ENCODE measurements at places on chromosomes 6 and 20. TPM values are rescaled to one million over a fixed set of nuclear protein-coding genes. Genes with fewer than 3 reads are reported as not detected.

GRCh38 chr20:50376888-50377459 lies 133.2 kb upstream of the PTPN1 start:
- no peak for DNase-seq

- no peak for DNase-seq
These were observed 518.7 kb upstream of the RNF217 start for GRCh38 chr6:124443541-124443940.

DNA sequence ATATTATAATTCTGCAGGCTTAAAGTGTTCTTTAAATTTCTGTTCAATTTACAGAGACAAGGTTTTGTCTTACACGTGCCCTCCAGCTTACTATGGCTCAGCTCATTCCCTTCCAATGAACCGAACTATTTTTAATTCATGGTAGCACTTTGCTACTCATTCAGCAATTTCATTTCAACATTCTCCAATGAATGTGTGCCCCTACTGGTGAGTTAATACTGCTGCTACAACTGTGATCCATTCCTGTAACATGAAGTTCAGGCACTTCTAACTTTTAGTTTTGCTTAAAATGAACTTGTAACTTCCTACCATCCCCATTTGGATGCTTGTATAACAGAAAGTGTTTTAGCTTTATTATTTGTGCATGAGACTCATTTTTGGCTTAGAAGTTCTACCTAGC lies 99.7 kb downstream of the F13A1 start:
- DNase-seq = peak; percentile 19

DNA sequence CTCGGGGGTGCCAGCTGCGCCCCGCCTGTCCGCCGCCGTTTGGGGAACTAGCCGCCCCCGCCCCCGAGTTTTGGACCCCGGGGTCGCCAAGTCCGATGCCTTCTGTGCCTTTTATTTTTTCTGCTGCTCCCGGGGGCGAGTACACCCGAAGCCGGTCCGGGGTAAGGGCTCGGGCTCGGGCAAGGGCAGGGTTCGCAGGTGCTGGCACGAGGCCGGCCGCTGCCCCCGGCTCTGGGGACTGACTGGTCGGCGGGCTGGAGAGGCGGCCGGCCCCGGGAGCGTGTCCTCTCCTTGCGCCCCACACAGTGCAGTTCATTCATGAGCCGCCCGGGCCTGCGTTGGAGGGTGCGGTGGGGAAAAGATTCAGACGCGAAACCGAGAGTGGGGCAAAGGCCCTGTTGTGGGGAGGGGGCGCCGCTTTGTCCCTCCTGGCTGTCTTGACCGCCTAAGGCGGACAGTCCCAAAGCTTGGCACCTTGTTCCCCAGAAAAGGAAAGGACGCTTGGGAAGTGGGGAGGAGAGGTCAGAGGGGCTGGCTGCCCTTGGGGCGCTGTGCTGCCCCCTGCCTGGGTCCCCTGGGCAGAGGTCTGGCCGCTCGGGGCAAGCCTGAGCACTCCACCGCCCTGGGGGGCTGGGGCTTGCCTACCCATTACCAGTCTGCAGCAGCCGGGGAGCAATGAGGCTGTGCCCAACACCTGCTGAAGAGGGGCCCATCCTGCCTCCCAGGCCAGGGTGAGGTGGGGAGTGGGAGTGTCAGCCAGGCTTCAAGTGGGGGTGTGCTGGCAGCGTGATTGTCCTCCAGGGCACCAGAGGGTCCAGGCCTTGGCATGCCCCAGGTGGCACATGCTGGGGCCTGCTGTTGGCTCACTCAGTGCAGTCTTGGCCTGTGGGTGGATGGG lies 915 bp downstream of the TMEM63B start:
- no peak for DNase-seq

DNA sequence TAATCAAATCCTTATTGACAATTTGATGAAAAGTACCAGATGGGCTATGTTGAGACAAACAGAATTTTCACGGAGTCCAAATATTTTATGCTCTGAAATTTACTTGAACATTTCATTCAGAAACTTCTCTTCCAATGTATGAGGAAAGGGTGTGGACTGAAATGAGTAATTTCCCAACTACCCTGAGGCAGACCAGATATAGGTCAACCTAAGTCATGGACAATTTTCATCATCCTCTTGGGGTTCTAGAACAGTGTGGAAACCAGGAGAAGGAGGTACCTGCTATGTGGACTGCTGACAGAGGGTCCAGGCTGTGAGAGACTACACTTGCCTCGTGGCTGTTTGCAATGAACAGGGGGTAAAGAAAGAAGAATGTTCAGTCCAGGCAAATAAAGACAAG lies 323.0 kb downstream of the ESR1 start:
- DNase-seq = no peak

- no peak for DNase-seq
These were observed 659.2 kb downstream of the PRKN start for GRCh38 chr6:162068340-162068739.

DNA sequence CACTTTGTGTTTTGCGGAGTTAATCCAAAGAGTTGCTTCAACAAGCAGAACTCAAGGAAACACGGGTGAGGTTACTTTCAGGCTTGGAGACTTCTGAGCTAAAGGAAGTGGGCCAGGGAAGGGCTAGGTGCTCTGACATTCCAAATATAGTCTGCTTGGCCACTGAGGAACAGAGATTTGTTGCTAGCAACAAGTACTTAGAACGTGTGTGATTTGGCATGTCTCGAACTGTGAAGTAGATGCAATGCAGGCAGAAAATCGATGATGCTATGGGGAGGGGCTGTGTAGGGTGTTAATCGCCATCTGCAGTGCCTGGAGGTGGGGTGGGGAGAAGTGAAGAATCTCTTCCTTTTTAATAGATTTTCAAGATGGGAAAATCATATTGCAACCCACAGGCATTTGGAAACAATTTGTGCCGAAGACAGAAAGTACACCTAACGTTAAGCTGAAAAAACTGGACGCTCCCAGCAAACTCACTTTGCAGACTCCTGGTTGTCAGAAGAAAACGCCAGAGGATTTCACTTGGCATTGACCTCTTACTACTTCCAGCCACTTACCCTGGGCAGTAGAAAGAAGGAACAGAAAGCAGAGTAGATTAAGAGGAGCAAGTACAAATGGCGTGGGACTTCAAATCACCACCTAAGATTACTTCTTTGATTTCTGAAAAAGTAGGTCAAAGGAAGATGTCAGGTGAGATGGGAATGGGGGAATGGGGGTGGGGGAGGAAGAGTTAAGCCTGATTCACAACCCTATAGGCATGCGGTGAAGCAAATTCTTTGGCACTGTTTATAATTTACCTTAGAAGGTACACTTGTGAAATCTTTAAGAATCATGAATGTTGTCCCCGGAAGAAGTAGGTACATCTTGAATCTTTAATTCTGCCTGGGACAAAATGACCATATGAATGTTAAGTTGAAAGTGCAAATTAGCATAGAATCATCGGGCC lies 314.1 kb downstream of the CD83 start:
- no peak for DNase-seq

- no peak for DNase-seq
These were observed 731.9 kb upstream of the FLRT3 start for GRCh38 chr20:15069355-15069754.

DNA sequence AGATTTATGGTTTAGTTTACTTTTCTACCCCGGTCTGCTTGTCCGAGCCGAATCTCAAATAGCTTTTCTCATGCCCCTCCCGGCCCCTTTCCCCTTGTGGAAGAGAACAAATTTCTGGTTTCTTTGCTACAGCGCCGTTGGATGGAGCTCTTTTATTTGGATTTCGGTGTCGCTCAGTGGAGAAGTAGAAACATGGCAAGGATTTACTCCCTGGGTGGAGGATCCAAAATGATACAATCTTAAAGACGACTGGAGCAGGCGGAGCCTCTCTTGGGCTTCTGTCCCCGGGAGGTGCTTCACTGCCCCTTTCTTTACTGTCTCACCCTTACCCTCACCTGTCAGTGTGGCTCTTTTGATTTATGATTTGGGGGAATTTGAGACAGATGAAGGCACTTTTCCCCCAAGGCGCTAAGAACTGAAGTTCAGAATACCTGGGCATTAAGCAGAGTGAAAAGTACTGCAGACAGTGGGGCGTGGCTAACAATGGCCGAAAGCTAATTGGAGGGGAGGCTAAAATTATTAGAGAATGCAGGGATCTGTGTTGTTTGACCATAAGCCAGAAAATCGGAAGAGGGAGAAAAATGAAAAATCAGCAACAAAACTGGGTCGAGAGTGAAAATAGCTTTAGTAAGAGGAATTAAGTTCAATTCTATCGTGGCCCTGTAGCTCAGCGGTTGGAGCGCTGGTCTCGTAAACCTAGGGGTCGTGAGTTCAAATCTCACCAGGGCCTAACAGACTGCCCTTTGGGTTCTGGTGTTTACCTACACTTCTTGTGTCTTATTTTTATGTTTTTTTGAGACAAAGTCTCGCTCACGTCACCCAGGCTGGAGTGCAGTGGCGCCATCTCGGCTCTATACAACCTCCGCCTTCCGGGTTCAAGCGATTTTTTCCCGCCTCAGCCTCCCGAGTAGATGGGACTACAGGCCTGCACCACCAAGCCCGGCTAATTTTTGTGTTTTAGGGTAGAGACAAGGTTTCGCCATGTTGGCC lies 145.1 kb upstream of the ZNF184 start:
- peak; percentile 44 for DNase-seq

DNA sequence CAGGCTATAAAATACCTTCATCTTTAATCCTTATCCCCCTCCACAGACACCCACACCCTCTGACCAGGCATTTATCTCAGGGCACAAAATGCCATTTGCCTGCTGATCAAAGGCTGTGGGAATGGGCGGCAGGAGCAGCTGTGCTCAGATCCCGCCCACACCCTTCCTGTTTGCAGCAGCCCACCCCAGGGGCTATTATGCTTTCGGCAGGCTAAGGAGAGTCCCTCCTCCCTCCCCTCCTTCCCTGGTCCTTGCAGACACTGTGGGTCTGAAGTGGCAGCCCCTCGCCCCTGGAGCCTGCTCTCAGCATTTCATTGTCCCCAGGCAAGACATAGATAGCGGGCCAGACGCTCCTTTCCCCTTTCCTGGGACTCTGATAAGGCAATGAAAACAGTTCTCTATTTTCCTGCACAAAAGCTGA lies 220.8 kb upstream of the HEY2 start:
- DNase-seq = no peak

DNA sequence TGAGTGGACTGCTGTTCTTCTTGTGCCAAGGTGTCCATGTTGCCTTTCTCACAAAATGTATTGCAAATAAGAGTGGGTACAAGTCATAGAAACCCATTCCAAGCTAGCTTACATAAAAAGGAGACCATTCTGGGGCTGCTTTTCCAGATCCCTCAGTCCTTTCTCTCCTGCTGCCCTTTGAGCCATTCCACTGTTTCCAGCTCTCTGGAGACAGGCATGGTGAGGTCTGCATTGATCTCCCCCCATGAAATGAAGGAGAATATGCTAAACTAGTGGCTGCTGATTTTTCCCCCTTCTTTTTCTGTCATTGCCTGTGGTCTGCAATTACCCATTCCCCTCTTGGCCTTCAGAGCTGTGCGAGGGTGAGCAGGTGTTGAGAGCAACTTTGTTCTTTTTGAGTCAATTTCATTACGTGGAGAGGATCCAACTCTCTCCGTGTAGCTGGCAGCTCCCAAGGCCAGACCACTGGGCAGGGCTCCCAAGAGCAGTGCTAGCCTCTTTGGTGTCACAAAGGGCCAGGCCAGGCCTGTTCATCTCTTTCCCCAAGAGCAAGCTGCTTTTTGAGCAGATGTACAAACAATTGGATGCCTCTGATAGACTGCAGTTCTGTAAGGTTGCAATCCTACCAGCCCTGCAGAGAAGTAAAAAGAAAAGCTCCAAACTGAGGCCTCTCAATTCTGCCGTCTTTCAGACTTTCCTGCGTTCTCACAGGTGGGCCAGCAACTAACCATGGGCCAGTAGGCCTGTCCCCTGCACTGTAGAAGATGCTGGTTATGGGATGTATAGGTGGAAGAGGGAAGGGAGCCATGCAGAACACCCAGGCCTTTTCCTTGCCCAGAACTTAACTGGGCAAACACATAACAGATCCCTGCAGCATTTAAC lies 96.1 kb upstream of the ARMC2 start:
- DNase-seq = no peak

- DNase-seq = no peak
These were observed 1186.0 kb downstream of the KHDRBS2 start for GRCh38 chr6:61100072-61100471.

DNA sequence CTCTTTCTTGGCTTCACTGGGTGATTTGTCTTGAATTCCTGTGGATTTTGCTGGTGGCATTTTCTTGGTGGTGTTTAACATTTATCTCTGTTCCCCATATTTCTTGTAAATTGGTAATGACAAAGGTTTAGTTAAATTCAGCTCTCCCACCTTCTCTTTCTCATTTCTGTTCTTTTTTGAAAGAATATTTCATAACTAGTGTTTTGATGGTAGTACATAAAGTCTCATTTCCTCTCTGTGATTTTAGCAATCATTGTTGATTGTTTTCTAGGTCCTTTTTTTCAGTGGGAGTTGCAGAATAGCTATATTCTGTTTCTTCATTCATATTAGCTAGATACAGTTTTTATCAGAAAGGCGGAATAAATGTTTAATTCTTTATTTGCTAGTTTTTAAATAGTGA lies 73.1 kb downstream of the QKI start:
- DNase-seq = no peak

DNA sequence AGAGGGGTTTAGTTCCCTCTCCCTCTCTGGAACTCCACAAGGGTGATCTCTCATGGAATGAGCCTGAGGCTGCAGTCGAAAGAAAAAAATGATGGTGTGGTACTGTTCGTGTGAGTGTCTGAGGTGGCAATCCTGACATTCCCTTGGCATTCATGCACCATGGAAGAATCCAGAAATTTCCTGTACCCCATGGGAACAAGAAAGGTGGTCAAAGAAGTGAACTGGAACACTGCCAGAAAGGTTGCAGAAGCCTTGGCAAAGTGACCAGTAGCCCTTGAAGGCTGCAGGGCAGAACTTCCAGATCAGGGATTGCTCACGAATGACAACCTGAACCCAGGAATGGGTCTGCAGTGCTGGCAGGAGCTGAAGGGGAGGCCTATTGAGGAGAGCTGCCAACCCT lies 394.7 kb downstream of the CD83 start:
- DNase-seq = no peak

LY6G6D gene
- total RNA-seq = not detected

C6orf58 gene
- not detected for total RNA-seq

MROH8 gene
- 0.72 TPM for total RNA-seq

MMUT gene
- 9.9 TPM for total RNA-seq
